Sigmoid colon (tissue), 7 donors: ENCODE measurements at places on chromosomes 3 and 15. TPM values are rescaled to one million over a fixed set of nuclear protein-coding genes. Genes with fewer than 3 reads are reported as not detected.

The C3orf18 gene
- total RNA-seq: 13.8 TPM

The HAPLN3 gene
- total RNA-seq: 14.5 TPM

The PAQR5 gene
- 0.36 TPM for total RNA-seq

The ZIC1 gene
- total RNA-seq: not detected

The CIDEC gene
- total RNA-seq: 5.3 TPM

The DAPK2 gene
- total RNA-seq: 3.4 TPM

The TIMP4 gene
- total RNA-seq: 25.0 TPM

The PTPRG gene
- 76.3 TPM for total RNA-seq

The SOX14 gene
- not detected for total RNA-seq

DNA sequence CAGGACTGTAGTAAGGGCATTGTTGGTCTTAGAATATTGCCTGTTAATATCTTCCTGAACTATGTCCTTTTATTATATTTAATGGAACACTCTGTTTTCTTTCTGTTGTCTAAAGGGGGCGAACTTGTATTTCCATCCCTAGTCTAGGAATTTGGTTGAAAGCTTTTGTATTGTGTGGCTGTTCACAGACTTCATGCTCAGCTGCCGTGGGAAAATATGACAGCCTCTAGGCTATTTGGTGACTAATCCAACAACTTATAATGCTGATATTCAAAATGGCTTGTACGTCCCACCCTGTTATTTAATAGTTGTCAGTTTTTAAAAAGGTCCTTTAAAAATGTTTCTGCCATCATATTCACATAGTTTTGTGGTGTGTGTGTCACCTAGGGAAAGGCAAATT lies 202.6 kb downstream of the KLHL25 start:
- DNase-seq: no peak

- DNase-seq: no peak
These were observed 244.6 kb downstream of the STXBP5L start for GRCh38 chr3:121152573-121152972.

GRCh38 chr3:169759256-169759655 lies 5.6 kb downstream of the TERC start:
- DNase-seq: no peak

DNA sequence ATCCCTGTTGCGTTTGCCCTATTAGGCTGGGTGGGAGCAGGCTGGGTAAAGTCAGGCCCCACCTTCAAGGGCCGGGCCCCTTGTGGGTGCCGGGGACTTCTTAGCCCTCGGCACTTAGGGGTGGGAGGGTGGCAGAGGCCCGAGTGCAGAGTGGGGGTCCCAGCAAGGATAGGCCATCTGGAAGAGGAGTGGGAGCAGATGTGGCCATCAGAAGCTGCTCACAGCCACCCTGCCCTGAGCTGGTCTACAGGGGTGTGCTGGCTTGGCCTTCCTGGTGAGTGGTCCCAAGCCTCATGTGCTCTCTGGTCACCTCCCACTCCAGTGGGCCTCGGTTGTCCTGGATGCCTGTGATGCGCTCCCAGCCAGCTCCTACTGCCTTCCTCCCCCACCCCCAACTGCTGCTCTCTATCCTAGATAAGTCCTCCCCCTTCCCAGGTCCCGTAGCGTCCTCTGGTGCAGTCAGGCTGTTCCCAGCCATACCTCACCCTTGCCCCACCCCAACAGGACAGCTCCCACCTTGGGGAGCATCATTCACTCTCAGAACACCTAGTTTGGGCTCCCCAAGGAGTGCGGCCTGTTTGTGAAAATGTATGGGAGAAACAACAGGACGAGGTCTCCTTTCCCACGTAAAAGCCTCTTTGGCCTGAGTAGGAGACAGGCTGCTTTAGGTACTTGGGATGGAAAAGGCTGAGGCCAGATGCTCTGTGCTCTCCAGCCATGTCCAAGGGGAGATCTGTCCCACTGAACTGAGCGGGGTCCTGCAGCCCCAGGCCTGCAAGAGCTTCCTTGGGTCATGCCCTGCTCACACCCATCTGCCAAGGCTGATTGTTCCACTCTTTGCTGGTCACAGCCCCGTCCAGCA lies 24.9 kb upstream of the PLXNA1 start:
- peak; percentile 50 for DNase-seq

- no peak for DNase-seq
These were observed 106.8 kb downstream of the SEMA6D start for GRCh38 chr15:47824147-47824546.

DNA sequence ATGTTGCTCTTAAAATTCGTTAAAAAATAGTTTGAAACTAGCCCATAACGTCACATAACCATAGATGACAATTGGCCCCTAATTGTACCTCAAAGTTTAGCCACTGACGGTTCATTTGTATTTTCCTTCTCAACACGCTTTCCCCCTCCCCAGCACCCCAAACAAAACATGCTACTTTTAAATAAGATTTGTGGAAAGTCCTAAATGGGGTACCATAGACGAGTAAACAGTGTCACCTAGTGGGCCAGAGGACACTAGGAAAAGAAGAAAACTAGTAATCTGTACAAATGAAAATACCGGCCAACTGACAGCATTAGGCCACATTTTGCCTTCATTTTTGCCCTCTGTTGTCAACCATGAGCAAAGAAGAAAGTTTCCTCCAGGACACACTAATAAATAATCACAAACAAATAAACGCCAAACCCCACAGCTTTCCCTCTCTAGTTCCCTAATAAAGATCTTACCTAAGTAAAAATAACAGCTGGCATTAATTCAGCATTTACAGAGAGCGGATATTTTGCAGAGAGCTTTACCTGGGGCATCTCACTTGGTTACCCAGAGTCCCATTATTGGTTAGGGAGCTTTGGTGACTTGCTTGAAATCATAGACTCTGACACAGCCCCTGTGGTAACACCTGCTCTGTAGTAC lies 175.1 kb upstream of the ATP11B start:
- no peak for DNase-seq

GRCh38 chr15:50176869-50177268 lies 5.1 kb upstream of the SLC27A2 start:
- DNase-seq: no peak

DNA sequence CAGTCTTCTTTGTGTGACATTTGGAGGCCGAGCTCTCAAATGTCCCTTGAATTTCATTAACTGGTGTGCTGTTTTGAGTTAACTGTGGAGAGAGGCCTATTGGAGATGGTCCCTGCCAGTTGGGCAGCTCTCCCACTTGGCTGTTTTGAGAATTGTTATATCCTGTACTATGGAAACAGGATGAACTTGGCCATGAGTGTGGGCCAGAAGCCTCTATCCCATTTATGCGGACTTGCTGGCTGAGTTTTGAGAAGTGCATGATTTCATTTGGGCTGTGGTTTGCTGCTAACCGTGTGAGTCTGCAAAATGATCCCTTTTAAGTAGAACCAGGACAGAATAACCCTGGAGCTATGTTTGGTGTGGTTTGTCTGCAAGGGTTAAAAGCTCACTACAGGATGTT lies 366.0 kb downstream of the PTPRG start:
- peak; percentile 93 for DNase-seq

DNA sequence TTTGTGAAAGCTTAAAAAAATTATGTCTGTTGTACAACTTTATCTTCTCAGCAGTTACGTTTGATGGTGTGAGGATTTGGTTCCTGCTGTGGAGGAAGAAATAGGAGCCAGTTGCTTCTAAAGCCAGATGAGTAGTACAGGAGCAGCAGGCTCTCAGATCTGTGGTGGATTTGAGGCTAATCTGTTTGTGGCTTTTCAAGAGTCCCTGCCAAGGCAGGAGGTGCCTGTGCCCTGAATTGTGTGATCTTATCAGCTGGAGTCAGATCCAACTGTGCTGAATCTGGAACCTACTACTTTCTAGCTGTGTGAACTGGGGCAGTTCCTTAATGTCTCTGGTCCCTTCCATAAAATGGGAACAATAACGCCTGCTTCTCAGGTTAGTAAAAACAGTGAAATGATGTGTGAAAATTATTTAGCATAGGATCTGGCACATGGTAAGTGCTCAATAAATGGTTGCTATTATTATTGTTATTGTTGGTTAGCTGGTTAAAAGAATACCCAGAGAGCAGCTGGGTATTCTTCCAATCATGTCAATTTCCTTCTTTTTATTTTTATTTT lies 7.7 kb downstream of the CLDN11 start:
- DNase-seq: no peak

- no peak for DNase-seq
These were observed 60.4 kb downstream of the MB21D2 start for GRCh38 chr3:192857260-192857661.

GRCh38 chr15:63277038-63277892 lies at the start of gene APH1B:
APH1B (plus strand) TSS chr15:63277605; CDS start chr15:63277624, 19 bp downstream.
- DNase-seq: peak; percentile 91

- no peak for DNase-seq
These were observed 726.0 kb upstream of the ZNF385D start for GRCh38 chr3:22476976-22477375.

DNA sequence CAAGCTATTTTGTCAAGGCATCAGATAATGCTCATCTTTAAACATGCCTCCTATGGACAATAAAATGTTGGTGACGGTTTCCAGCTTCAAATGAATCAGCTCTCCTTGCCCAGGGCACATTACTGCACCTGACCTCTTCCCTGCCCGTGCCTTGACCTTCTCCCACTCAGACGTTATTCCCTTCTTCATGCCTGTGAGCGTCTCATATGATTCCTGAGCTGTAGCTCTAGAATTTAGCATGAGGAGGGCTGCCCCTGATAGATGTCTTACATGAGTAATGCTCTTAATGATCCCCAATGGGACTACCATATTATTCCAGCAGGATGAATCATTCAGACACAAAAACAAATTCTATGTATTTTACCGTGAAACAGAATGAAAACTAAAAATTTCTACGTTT lies 762.7 kb downstream of the ROBO1 start:
- DNase-seq: no peak

DNA sequence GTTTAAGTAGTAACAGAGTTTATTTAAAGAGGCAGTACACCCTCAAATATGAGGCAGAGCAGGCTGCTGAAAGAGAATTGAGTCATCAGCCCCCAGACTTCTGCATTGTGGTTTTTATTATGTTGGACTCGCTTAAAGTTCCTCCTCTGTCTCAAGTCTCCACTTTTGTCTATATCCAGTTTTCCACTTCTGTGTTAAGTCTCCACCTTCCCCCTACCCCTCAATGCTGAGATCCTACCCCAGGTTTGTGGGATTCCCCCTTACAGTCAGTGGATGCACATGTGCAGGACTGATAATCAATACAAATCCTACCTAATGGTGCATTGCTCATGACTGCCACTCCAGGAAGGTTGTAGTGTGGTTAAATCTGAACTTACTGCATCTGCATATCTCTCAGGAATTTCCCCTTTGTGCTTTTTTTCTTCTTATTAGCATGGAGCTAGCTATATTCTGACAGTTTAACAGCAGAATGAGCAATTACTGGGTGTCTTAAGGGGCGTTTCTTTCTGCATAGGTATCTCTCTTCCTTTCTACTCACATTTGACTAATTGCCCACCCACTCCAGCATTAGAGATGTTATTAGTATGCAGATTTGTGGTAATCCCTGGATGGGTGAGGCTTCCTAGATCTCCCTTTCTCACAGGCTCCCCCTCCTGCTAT lies 11.9 kb upstream of the CD200R1L start:
- no peak for DNase-seq

DNA sequence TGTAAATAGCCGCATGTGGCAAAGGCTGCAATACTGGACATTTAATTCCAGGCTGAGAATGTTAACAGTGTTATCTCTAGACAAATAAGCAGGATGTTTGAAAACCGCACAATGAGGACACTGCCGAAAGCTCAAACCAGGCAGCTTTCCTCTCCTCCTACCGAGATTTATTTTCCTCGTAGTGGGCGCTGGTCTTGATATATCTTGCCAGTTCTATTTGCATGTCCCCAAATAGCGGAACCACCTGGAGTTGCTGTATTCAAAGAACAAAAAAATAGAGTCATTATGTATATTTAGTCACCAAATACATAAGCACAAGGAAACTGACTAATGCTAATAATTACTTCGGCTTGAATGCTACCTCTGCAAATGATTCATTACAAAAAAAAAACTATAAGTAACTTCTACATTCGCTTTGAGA lies 46.5 kb downstream of the CYFIP1 start:
- DNase-seq: no peak

DNA sequence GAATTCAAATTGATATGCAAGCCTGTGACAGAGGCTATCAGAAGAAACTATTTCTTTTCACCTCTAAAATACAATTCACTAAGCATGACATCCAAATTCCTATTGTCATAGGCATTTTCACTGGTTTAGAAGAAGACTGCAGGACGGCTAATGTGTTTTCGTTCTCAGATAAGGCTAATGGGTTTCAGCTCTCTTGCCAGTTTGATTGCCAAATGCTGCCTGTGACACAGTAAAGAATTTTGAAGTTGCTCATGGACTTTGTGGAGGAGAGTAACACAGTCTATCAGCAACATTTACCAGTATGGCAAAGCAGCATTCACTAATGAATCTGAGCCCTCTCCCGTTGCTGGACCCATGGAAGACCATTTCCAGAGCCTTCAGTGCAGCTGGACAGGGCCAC lies 948.1 kb downstream of the FHIT start:
- DNase-seq: no peak

GRCh38 chr3:146100180-146100579 lies 60.8 kb downstream of the PLOD2 start:
- DNase-seq: no peak

GRCh38 chr3:146142757-146143156 lies 18.2 kb downstream of the PLOD2 start:
- DNase-seq: no peak

- peak; percentile 77 for DNase-seq
These were observed 15.6 kb downstream of the SMAD3 start for GRCh38 chr15:67080900-67081431.

GRCh38 chr3:15428539-15428938 lies 1.1 kb downstream of the EAF1 start:
- no peak for DNase-seq

DNA sequence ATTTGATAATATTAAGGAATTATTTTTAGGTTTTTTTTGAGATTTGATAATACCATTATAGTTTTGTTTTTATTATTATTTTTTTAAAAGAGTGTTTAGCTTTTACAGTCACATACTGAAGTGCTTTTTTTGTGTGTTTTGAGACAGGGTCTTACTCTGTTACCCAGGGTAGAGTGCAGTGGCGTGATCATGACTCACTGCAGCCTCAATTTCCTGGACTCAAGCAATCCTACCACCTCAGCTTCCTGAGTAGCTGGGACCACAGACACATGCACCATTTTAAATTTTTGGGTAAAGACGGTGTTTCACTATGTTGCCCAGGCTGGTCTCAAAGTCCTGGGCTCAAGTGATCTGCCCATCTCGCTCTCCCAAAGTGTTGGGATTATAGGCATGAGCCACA lies 73.0 kb downstream of the SUMF1 start:
- no peak for DNase-seq

DNA sequence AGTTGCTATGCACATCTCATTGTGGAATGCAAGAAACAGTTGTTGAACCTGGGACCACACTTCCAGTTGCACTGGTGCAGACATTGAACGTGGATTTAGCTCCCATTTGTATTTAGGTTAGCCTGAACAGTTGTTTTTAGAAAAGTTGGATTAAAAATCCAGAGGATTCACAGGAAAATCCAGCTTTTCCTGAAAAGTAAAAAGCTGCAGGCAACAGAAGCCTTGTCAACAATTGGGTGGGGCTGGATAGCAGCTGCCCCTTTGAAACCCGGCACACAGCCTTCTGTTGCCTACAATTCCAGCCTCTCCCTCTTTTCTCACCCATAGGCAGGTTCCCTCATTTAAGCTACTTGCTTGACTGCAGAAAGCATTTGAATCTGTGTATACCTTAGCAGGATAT lies 165.3 kb upstream of the TBL1XR1 start:
- DNase-seq: no peak

GRCh38 chr15:77827860-77828259 lies 195.1 kb upstream of the LINGO1 start:
- no peak for DNase-seq

- no peak for DNase-seq
These were observed 31.3 kb downstream of the THSD4 start for GRCh38 chr15:71146580-71146982.
